ENCODE measurements at places on chromosomes 6 and 20.

GRCh38 chr6:1062786-1063545 lies 248.9 kb upstream of the FOXQ1 start:
- DNase-seq = no peak

- no peak for DNase-seq
These were observed 5.3 kb downstream of the FOXA2 start for GRCh38 chr20:22579119-22579427.

DNA sequence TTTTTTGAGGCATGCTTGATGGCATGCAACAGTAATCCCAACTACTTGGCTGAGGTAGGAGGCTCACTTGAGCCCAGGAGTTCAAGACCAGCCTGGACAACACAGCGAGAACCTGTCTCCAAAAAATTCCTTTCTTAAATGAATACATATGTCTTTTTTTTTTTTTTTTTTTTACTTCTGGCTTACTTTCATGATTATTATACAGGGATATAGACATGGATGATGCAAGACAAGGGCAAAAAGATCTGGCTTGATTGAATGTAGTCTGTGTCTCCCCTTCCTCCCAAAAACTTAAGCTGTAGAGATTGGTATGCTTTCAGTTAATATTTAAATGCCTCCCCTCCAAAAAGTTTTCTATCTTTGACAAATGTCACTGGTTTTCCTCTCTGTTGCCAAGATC lies 7.6 kb downstream of the SNX3 start:
- no peak for DNase-seq

DNA sequence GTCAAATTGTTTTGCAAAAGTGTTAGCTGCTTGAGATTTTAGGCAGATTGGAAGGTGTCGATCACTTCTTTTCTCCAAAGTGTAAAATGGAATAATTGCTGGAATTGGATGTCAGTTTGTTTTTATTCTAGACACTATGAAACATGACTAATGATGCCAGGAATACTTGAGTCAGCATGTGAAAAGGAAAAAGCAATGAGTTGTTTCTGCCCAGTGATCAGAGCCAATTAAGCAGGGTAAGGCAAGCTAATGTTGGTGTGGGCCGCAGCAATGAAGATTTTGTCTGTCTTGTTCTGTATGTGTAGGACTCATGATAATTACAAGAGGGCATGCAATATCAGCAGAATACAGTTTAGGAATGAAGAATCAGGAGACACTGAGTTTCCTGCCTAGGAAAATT lies 110.3 kb downstream of the CARMIL1 start:
- no peak for DNase-seq

DNA sequence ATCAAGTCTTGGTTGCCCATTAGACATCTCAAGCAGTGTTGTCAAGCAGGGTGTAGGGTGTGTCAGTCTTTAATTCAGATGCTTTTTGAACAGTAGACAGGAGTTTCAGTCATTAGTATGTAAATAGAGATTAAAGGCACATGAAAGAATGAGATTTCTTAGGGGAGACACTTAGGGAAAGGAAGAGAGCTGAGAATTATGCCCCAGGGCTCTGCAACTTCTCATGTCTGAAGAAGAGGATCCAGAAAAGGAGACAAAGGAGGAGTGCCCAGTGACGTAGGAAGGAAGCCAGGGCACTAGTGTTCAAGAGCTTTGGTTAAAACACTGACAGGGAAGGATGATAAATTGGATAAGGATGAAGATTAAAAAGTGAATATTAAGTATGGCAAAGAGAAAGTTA lies 569.7 kb downstream of the NKAIN2 start:
- DNase-seq = no peak

DNA sequence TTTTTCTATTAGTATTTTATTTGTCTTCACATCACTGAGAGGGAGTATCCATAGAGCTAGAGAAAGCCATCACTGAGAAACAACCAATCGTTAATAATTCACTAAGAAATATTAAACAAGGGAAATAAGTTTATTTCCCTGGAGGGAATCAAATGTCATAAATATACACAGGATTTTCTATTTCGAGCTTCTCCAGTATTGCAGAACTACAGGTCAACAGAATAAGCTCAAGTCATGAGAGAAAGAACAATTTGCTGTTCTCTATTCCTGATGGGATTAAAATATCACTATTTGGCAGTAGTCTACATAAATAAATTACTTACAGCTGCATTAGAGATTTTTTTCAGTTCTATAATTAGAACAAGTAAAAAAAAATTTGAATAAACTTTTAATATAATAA lies 2.2 kb upstream of the FAM162B start:
- DNase-seq = no peak

- DNase-seq = no peak
These were observed 469.4 kb upstream of the SLC35B3 start for GRCh38 chr6:8904754-8905153.

GRCh38 chr6:152119831-152120230 lies 312.3 kb downstream of the ESR1 start:
- DNase-seq = no peak

DNA sequence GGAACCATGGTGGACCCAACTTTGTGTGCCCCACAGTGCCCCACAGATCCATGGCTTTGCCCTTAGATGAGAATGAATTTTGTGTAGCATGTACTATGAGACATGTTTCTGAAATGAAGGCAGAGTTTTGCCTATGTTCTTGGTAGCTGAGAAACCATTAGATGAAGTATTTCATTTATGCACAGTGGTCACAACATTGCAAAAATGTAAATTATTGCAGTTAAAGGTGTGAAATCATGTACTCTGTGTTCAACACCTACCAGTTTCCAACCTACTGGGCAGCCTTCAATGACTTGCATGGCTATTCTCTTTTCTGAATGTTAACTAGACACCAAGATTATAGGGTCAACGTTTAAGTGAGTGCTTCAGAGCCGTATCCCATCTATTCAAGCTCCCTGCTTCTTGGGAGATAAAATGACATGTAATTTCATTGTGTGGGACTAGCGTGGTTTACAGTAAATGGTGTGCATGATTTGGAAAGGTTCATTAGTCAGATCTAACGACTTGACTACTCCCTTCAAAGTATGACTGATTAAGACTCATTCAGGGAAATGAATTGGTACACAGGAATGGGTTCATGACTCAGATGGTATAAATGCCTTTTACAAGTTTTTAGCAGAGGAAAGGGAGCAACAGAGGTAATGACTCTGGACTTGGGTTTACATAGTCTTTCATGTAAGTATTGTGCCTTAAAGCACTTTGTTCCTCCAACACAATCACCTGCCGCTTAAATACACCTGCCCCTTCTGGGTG lies 106.1 kb upstream of the AKIRIN2 start:
- no peak for DNase-seq

DNA sequence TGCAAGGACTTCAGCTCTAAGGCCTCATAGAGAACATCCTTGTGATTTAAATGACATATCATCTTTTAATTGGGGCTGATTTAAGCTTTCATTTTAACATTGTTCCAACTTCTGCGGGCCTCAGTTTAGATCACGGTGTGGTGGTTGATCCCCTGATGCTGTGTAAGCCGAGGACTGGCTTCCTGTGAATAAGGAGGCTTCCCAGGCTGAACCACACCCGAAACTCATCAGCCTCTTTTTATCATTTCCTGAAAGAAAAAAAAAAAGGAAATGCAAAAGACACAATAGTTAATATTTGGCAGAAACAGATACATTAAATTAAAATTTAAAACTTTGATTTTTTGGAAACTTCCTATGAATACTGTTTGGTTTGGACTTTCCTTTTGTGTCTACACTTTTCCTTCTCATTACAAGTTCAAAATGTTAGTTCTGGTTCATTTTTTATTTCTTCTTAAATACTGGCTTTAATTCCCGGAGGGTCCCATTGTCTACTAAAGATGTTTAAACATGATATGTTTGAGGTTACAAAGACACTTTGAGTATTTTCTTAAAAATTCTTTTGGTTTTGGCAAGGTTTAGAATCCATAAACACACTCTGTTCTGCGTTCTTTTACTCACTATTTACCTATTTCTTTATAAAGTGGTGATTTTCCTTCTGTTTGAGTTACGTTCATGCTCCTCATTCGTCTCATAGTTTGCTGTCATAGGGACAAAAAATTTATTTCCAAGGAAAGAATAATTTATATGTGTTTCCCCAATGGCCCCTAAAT lies 230.0 kb upstream of the SULF2 start:
- no peak for DNase-seq

DNA sequence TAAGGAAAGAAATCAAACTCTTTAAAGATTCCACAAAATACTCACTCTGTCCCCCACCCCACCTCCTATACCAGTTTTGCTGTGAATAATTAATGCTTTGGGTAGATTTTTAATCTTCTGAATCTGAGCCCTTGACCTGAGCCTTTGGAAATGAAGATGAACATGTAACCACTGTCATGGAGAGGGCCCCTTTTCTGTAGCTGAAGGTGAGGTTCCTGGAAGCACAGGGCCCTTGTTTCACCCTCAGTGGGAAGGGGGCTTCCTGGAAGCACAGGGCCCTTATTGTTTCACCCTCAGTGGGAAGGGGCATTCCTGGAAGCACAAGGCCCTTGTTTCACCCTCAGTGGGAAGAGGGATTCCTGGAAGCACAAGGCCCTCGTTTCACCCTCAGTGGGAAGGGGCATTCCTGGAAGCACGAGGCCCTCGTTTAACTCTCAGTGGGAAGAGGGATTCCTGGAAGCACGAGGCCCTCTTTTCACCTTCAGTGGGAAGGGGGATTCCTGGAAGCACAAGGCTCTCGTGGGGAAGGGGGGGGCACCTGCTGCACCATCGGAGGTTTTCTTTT lies 75.7 kb downstream of the DACT2 start:
- DNase-seq = peak; percentile 11

GRCh38 chr6:125779924-125780539 lies 10.7 kb upstream of the NCOA7 start:
- DNase-seq = peak; percentile 97

GRCh38 chr20:38601216-38602184 lies at the start of gene ARHGAP40:
ARHGAP40 (plus strand) TSS chr20:38601809.
- DNase-seq = peak; percentile 12

GRCh38 chr6:127748290-127748689 lies 152.6 kb downstream of the THEMIS start:
- DNase-seq = no peak

All from hematopoietic multipotent progenitor cell treated with erythropoietin and hydrocortisone succinate and interleukin-3 and kit ligand, for 8 days (in vitro differentiated cells).